ENCODE measurements at places on chromosomes 5 and 9.

DNA sequence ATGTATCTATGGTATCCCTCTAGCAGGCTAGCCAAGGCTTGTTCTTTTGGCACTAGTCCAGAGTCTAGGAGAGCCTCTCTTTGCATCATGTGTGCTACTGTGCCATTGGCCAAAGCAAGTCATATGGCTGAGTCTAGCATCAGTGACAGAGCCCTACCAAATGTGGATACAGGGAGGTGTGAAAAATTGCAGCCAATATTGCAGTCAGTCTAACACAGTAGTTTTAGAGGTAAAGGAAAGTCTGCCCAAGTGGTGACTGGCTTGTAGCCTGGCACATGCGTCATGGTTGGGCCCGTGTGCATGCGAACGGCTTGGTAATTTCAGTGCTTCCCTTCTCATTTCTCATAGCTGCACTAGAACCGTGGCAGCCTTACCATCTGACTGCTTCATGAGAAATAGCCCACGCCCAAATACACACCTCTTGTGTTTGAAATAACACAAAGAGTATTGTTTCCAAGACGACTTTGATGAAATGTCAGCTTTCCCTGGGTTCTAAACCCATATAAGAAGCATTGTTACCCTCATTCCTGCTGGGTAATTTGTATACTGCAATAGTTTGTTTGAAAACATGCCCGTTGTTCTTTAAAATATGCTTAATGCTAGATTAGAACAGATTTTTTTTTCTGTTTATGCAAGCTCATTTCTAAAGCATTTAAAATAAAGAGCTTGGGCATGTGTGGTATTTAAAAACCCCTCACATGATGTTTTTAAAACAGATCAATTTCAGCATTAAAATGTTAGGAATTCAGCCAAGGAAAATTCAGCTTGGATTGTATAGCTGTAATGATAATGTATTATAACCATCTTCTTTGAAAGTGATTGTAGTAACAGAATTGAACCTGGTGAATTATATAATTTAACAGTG, 113.2 kb downstream of the TLE4 start:
- DNase-seq: no peak

DNA sequence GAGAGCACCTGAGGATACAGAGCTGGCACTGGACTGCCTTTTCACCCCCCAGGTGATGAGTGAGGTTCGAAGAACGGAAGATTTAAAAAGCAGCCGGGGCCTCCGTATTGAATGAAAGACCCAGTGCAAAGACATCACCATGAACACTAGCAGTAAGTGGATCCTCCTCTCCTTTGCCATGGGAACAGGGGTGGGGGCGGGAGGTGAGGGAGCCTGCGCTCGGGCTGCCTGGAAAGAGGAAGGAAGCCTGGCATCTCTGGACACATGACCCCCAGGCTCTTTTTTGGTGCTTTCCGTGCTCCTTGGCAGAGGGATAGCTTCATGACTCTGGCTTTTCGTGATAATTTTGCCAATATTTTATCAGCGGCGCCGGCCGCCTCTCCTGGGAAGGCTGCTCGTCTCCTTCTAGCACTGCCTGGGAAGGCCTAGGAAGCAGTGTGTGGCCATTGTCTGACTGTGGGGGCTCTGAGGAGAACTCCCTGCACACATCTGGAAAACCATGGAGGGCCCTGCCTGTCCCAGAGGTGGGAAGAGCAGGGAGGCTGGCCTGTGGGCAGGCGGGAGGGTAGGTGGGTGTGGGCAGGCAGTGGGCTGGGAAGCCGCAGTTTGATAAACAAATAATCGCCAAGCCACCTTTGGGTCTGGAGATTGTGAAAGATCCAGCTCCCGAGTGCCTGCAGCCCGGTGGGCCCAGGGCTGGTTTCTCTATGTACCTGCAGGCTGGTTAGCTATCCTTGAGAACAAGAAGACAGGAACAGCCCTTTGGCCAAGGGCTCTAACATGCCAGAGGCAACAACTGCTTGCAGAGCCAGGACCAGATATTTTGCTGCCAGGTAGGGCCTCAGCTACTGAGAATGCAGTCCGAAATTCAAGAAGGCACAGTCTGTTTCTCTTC, 911 bp downstream of the ABLIM3 start:
- no peak for DNase-seq

DNA sequence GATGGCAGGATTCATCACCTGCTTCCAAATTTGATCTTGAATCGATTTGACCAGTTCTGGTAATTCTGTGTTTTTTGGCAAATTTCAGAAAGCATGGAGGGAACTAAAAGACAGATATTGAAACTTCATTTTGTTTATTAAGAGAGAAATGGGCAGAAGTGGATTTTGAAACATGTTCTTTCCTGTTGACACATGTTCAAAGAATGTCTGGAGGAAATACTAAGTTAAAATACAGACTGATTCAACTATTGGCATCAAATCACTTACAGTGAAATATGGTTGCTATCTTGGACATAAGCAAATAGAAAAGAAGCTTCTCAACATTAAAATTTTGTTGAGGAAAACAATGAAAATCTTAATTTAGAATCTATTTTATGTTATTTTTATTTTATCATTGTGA, 19.3 kb upstream of the GZMK start:
- no peak for DNase-seq

- no peak for DNase-seq
Measured at GRCh38 chr9:98075332-98075805, 18.8 kb downstream of the NANS start.

- DNase-seq: no peak
Measured at GRCh38 chr5:113201715-113202114, 225.1 kb downstream of the DCP2 start.

DNA sequence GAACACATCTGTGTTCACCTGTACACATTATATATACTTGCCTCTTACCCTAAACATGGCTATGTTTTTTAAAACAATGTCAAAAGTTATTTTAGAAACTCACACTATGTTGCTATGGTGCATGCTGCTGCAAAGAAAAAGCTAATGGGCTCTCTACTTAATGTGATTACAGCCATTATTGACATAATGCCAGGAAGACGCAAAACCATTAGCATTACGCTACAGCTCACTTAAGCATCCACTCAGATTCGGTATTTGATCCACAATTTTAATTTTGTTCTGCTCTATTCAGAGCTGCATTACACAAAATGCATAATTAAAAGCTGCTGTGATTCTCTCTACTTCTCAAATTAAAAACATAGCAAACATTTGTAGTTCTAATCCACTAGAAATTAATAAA, 395.2 kb downstream of the BNC2 start:
- DNase-seq: no peak
